Nephron progenitor cell (in vitro differentiated cells): ENCODE measurements at places on chromosomes 6 and 20.

DNA sequence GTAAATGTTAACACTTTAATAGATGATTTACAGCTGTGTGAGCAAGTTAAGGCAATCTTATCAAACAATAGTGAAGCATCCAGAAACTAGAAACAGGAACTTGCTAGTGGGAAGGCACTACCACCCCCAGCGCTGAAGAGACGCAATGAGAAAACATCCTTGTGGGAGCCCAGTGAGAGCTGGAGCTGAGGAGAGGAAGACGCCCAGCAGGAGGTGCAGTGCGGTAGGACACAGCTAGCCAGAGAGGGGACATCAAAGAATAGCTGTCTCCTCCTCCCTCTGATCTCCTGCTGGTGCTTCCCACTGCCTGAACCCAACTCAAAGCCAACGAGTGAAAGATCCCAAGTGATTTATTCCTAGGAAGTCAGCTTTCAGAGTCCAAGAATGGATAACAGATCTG is 140.3 kb downstream of the COL12A1 start:
- DNase-seq = peak; percentile 15

GRCh38 chr6:26389349-26389894 is 6.5 kb downstream of the BTN2A2 start:
- no peak for DNase-seq

DNA sequence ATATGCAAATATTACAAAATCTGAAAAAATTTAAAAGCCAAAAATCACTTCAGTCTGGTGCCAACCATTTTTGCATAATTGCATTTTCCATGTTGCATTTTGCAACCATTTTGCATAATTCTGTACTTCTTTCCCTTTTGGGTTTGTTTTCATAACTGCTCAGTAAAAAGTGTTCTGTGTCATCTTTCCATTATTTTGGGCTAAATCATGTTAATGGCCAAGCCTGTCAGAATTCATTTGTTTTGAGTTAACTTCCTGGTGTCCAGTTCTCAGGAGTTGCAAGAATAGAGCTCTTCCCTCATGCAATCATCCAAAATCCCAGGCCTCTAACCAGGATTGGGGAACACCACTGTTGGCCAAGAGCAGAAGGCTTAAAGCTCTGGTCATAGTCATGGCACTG is 133.6 kb downstream of the MTHFD1L start:
- no peak for DNase-seq

- no peak for DNase-seq
Observed at GRCh38 chr6:5178806-5179205, 81.9 kb downstream of the LYRM4 start.

DNA sequence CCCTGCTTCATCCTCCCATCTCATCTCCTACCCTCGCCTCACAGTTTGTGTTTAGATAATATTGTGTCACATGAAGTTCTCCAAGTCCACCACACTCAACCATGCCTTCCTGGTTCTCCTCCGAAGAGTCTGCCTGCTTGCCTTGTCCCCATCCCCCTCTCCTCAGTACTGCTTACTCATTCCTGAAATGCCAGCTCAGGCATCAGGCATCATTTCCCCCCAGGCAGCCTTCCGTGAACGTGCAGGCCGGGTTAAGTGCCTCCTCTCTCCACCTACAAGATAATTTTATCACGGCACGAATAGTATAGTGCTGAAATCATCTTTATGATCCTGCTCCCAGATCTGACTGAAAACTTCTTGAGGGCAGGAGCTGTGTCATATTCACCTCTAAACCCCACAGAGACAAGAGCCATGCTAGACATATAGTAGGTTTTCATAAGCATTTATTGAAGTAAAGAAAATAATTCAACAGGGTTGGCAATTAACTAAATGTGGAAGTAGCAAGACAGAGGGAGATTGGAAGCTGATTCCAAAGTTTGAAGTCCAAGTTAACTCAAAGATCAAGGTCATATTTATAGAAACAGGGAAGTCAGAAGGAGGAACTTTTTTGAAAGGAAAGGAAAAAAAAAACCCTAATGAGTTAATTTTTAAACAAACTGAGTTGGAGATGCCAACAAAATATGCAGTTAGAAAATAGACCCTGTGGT is 48.7 kb upstream of the BMP2 start:
- DNase-seq = no peak

- no peak for DNase-seq
Observed at GRCh38 chr6:20236909-20237600, 24.8 kb upstream of the MBOAT1 start.
